ENCODE measurements at places on chromosomes 4 and X.

DNA sequence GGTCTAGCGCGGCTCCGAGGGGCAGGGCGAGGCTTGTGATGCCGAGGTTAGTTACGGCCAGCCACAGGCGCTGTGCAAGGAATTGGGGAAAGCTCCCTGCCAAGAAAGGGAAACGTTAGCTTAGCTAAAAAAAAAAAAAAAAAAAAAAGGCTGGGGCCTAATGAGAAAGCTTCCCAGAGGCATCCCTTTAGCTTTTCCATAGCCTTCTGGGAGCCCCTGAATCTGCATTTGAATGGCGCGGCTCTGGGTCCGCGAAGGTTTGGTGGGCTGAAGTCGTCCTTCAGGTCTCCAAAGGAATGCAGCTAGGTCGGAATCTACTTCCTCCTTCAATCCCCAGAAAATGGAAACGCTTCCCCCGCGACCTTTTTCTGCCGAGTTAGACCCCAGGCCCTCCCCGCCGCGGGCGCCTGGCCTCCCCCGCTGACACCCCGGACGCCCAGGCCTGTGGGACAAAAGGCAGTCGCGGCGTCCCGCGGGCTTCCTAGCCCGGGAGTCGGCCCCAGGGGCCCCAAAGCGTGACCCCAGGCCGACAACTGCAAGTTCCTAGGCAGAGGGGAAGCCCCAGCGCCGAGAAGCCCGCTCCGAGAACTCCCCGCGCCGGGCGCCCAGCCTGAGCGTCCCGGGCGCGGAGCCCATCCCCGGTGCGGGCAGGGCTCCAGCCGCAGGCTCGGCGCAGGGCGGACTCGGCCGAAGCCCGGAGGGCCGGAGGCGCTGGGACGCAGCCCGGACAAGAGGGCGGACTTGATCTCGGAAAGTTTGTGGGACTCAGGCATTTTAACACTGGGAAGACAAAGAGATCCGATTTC lies 605 bp upstream of the FAT1 start:
- no peak for DNase-seq

DNA sequence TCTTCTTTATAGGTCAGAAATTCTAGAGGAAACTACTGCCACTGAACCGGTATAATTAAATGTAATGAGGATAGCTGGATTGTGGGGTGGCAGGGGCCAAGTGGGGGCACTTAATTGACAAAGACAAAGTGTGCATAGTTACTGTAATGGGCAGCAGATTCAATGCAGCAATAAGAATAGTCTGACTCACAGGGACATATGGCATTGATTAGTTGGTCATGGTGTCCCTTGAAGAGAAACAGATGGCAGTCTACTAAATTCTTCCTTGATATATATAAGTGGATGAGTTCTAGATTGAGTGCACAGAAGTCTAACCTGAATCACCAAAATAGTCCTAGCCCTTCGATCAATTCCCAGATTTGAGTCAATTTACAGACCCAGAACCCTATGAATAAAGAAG lies 31.6 kb downstream of the ETDC start:
- no peak for DNase-seq

- no peak for DNase-seq
These were observed 6.3 kb downstream of the HMGB3 start for GRCh38 chrX:150989420-150989819.

GRCh38 chr4:43332052-43332425 lies 439.5 kb downstream of the GRXCR1 start:
- DNase-seq: no peak

DNA sequence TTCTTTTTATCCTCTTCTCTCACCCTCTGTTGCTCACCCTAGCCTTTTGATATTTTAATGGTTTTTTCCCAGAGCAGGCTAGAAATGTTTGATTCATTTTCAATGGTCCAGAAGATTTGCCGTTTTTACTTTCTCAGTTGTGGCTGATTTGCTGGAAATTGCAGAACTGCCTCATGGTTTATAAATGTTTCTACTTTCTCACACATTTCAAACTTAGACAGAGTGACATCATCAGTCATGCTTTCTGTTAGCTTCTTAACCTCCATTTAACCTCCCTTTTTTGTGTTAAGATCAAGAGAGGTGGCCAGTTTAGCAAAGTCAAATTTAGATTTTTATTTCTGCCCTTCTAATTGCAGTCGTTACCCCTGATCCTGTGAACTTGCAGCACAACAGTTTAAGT lies 8.7 kb downstream of the RXFP1 start:
- DNase-seq: no peak

DNA sequence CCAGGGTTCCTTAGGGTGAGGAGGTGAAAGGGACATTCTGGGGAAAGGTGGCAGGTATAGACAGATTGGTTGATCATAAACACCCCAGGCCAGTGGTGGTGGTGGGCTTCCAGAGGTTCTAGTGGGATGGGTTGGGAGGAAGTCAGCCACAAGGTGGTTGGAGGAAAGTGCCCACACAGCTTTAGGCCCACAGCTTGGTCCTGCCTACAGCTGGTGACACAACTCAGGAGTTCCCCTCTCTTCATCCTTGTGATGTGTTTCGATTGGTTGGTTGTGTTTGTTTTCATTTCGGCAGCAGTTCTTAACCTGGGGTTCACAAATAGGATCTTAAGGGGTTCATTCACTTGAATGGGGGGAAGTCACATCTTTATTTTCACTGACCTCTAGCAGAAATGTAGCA lies 157.0 kb downstream of the TMEM164 start:
- DNase-seq: no peak

DNA sequence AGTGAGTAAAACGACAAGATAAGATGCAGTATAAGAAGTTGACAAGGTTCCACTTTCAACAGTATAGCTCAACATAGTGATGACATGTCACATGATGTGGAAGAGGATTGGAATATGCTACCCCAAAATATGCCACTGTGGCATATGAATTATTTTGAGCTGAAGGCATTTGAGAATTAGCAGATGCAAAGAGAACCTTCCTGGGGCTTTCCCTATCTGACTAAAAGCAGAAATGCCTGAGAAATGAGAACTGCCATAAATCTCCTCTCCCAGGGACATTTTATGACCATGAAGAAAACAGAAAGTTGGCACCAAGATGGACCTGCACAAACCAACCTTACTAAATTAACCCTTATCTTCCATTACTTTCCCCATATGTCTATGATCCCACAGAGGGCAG lies 24.8 kb downstream of the CDKN2AIP start:
- no peak for DNase-seq

GRCh38 chrX:2401201-2401589 lies 99.6 kb downstream of the DHRSX start:
- no peak for DNase-seq

GRCh38 chrX:134990475-134990800 lies 353 bp upstream of the SMIM10 start:
- DNase-seq: no peak

DNA sequence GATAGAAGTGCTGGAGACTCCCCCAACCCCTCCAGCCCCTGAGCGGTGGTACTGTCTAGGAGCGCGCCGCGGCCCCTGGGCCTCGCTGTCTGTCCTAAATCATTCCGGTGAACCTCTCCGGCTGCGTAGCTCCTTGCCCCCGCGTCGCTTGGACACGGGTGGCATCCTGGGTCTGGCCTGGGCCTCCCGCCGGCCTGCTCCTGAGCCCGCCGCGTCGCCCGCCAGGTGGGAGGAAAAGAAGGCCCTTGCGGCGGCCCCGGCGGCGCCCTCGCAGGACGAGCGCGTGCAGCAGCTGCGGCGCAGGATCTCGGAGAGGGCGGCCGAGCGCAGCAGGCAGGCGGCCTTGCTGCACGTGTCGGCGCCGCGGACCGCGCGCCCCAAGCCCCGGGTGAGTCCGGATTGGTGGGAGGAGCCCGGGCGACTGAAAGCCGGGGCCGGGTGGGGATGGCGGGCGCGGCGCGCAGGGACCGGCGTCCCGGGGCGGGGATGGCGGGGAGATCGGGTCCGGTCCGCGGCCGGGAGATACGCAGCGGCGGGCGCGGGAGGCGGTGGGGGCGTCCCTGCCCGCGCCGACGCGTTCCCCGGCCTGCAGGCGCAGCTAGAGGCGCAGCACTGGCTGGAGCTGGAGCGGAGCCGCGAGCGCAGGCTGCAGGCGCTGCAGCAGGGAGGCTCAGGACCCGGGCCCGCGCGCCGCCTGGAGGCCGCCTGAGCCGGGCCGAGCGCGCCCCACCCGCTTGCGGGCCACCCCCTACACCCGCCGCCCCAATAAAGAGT lies 6.5 kb upstream of the RNF4 start:
- DNase-seq: peak; percentile 27

GRCh38 chr4:87109945-87110344 lies 110.5 kb downstream of the KLHL8 start:
- DNase-seq: no peak

DNA sequence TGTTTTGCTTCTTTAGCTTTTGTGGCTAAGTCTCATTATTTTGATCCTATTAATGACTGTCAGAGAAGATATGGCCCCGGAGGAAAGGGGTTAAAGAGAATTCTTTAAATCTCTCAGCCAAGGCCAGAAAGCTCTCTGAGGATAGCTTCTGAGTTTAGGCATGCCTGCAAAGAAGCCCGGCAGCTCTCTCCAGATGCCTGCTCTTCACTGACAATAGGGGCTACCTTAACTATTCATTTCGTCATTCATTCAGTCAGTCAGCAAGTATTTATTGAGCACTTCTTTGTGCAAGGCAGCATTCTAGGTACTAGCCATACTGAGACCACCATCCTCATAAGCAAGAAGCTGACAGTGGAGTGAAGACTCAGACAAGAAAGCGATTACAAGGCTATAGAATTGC lies 34.0 kb upstream of the BMP15 start:
- no peak for DNase-seq

- DNase-seq: no peak
These were observed 1019.7 kb downstream of the STPG2 start for GRCh38 chr4:97123573-97123972.

DNA sequence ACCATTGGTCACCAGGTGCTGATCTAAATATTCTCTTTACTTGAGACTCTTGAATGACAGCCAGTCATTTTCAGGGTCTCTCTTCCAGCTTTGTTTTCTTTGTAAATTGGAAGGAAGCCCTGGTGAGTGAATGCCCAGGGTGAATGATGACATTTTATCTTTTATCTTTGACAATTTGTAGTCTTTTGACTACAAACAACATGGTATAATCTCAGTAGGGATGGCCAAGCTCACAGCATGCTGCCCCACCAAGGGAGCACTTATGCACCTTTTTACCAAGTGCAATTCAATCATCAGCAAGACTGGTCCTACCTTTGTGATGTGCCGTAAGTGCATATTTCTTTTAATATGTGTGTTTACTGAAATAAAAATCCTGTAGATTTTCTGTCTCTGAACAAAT lies 5.7 kb downstream of the AFM start:
- no peak for DNase-seq

DNA sequence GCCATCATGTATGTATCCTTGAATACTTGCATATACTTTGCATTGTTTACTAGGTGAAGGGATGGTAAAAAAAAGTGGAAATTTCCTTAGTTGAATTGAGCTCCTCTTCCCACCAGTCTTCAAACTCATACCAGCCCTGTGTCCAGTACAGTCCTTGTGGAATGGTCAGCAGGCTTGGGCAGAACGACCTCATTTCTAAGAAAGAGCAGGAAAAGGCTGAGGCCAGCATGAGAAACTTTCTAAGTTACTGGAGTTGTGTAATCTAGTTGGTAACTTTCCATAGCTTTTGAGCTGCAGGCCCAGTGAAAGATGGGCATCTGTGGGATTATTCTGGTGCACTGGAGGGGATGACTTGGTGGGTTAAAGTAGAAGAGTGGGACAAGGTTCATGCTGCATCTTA lies 87.6 kb downstream of the DCUN1D4 start:
- DNase-seq: no peak

GRCh38 chr4:26033389-26033788 lies 119.4 kb downstream of the SMIM20 start:
- no peak for DNase-seq

- DNase-seq: no peak
These were observed 407.1 kb downstream of the ADAM29 start for GRCh38 chr4:175325230-175325629.

- no peak for DNase-seq
These were observed 35.3 kb downstream of the FAT1 start for GRCh38 chr4:186688150-186688943.

DNA sequence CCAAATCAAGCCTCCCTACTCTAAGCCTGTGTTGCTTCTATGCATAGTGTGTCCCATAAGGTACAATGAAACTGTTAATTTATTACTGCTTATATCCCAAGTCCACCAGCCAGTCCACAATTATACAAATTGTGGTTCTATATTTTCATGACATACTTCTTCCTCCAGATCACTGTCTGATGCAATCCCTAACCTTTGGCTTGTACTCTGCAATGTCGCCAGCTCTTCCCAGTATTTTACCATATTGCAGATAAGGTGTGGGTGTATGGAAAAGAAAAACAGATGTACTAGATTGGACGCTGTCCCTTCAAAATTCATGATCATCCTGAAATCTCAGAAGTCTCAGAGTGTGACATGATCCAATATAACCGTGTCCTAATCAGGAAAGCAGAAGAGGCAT lies 286.2 kb downstream of the GASK1B start:
- DNase-seq: no peak

DNA sequence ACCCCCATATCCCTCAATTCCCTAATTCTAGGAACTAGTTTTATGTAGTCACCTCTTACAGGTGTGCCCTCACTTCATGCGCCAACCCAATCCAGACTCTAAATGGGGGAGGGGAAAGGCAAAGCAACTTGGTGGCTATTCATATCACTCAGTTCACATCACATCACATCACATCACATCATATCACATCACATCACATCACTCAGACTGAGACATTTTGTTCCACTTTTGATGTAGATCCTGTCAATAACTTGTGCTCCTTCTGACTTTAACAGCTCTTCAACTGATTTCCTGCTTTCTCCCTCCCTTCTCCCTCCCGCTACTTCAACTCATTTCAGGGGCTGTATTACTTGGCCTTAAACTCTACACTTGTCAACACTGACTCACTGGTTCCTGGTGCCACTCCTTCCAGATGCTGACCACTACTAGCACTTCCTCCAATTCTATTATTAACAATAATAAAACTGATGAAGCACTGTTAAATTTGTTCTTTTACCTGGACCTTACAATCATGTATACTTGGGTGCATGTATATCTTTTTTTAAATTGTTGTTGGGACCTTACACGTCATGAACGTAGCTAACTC lies 29.1 kb upstream of the PLS3 start:
- DNase-seq: no peak
